ENCODE measurements at places on chromosomes 16 and 17. TPM values are rescaled to one million over a fixed set of nuclear protein-coding genes. Genes with fewer than 3 reads are reported as not detected.

DNAH17 gene
- total RNA-seq, result under 0.01 TPM

ASGR1 gene
- total RNA-seq, result 0.64 TPM

MC1R gene
- total RNA-seq, result 1.2 TPM

ZFPM1 gene
- 1.7 TPM for total RNA-seq

All from tracheal epithelial cell (primary cell).